Eye (tissue), 1 donor: ENCODE measurements at places on chromosomes 12 and 14.

GRCh38 chr14:61749867-61750266 lies 12.4 kb upstream of the SNAPC1 start:
- no peak for DNase-seq

DNA sequence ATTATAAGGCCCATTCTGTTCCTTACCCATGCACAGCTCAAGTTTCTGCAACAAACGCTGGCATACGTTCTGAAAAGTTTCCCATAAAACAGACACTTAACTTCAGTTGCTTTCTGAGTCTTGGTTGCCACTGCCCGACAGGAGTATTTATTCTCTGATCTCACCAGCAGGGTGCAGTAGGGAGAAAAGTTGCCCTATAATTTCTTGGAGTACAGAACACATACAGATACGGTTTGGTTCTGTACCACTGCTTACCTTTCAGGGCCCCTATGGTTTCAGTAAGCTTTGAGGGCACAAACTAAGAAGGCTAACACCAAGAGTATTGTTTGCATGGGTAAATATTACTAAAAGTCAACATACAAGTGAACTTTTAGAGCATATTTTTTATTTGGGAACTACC lies 77.9 kb downstream of the SPATA7 start:
- no peak for DNase-seq

GRCh38 chr14:87008965-87009364 lies 984.0 kb downstream of the GALC start:
- no peak for DNase-seq

DNA sequence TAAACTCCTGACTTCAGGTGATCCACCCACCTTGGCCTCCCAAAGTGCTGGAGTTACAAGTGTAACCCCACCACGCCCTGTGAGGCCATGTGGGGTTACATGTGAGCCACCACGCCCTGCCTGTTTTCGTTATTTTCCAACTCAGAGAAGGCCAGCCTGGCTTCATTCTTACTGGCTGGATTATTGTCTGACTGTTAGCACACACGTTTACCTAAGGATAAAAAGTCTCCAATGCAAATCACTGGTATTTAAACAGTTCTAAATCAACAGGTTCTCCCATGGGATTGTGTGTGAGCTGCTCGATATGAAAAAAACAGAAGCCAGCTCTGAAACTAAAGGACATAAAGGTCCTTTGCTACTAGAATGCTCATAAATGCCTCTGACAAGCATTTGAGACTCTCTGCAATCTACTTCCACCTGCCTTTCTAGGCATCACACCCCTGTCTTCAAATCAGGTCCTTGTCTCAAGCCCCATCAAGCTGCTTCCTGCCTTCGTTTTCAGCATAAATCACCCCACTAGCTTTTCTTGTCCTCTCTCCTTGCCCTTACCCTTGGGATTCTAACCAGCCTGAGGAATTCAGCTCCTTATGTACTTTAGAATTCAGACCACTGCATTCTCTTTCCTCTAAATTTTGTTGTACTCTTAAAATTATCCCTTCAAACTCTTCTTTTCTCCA lies 265.0 kb downstream of the DUSP6 start:
- DNase-seq, result no peak

GRCh38 chr12:116220756-116221155 lies 56.7 kb downstream of the MED13L start:
- no peak for DNase-seq

- no peak for DNase-seq
Observed at GRCh38 chr12:40261937-40262336, 37.1 kb downstream of the LRRK2 start.

DNA sequence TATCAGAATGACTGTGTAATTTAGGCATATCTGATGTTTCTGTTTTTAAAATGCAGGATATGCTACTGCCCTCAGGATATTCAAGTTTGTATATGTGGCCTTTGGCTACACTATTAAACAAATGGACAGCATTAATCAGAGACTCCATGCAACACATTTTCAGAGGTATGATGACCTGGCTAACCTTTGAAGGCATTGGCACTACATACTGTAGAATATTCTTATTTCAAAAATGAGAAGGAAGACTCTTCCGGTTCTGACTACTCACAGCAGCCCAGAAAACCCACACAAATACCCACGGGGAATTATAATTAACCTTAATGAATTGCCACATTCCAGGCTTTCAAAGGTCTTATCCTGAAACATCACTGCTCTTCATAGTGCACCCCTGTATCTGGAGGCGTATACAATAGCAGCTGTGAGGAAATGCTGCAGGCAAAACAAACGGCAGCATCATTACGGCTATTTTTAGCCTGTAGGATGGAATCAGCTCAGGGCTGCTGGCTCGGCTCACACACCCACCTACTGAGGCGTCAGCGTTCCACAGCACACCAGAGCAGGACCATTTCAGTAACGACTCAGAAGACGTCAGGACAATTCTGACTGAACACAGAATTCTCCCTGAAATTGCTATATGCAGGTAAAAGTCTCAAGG lies 648.5 kb downstream of the RPS29 start:
- DNase-seq, result no peak

DNA sequence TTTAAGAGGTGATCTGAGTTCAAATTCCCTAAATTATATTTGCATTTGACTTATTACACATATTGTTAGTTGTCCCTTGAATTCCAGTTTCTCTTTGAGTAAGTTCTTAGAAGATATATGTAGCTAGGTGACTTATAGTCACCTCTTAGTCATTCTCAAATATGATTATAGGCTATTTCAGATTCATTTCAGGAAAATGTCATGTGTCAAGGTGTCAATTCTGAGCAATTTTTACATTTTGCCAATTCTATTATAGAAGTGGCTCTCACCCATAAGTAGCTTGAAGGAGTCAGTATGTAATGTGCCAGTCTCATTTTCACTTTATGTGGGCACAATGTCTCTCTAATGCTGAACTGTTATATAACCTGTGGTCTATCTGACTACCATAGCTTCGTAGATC lies 623.4 kb downstream of the DIO2 start:
- no peak for DNase-seq

- peak; percentile 89 for DNase-seq
Observed at GRCh38 chr14:104424406-104425072, 155.0 kb upstream of the C14orf180 start.

DNA sequence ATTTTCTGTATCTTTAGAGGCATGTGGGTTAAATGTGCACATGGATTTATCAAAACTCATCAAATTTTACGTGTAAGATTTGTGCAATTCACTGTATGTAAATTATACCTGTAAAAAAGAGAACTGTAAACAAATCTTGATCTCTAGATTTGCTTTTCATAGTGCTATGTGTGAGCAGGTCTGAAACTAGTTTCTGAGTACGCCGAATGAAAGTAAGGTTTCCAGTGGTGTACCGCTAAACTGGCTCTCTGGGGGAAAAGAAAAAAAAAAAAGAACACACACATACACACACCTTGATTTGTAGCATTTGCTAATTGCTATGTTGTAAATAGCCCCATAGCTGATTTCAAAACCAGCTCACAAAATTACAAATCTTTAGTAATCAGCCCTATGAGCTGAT lies 8.6 kb upstream of the SLC41A2 start:
- DNase-seq, result no peak
